Psoas muscle (tissue), 8 donors: ENCODE measurements at places on chromosomes 7 and 10. TPM values are rescaled to one million over a fixed set of nuclear protein-coding genes. Genes with fewer than 3 reads are reported as not detected.

MPP7 gene
- total RNA-seq, result 12.5 TPM

IFIT3 gene
- total RNA-seq, result 6.1 TPM

HECW1 gene
- total RNA-seq, result 0.93 TPM

MYOF gene
- total RNA-seq, result 4.6 TPM

MSMB gene
- total RNA-seq, result not detected

UPK3BL2 gene
- total RNA-seq, result 2.5 TPM

CYP2C8 gene
- 0.38 TPM for total RNA-seq

TEX47 gene
- not detected for total RNA-seq

FAM25G gene
- total RNA-seq, result not detected

- no peak for DNase-seq
- H3K27me3 ChIP-seq, result no peaks in the 10 kb centered on the region
- no peaks in the 10 kb centered on the region for H3K4me1 ChIP-seq
- no peak overlapping the region for H3K4me3 ChIP-seq
- no peak overlapping the region for H3K27ac ChIP-seq
Observed at GRCh38 chr7:108307194-108307593, 149.0 kb downstream of the NRCAM start.

DNA sequence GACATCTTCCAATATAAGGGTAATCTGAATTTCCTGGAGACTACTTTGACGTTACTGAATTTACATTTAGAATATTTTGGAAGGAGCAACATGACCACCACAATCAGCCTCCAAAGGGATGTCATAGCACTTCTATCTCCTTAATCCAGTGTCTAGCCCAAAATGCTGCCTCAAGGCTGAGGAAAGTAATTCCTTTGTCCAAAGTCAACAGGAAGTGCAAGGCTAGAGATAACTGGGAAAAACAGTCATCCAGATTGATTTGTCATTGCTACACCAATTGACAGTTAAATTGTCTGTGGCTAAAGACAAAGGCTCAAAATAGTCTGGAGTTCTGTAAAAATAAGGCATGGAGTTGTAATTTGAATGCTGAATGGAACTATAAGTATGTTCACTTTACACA, 3.9 kb upstream of the TFPI2 start:
- no peaks in the 10 kb centered on the region for H3K36me3 ChIP-seq
- DNase-seq, result no peak
- H3K4me3 ChIP-seq, result no peak overlapping the region
- H3K4me1 ChIP-seq, result no peaks in the 10 kb centered on the region
- H3K27me3 ChIP-seq, result peaks cover 14% of the 10 kb centered on the region
- no peak overlapping the region for H3K27ac ChIP-seq

- H3K27ac ChIP-seq, result no peak overlapping the region
- no peaks in the 10 kb centered on the region for H3K36me3 ChIP-seq
- no peak for DNase-seq
- H3K4me3 ChIP-seq, result no peak overlapping the region
- no peaks in the 10 kb centered on the region for H3K4me1 ChIP-seq
- H3K27me3 ChIP-seq, result no peaks in the 10 kb centered on the region
Observed at GRCh38 chr10:36808625-36809362, 316.6 kb upstream of the ANKRD30A start.

DNA sequence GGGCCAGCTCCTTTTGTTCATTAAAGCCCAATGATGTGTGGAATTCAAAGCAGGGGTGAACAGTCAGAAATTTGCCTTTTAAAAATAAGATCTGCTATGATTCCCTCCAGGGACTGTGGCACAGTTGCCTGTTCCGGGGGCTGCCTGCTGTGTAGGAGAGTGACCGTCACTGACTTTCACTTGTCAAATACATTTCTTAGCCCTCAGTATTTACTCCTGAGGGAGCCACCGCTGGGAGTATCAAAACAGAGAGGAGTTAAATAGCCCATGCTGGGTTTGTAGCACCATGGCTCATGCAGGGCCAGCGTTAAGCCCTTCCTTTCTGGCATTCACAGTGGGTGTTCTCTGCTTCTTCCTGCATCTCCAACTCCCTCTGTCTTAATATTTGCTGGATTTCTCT, 897.8 kb downstream of the SORCS3 start:
- no peak for DNase-seq
- no peaks in the 10 kb centered on the region for H3K36me3 ChIP-seq
- no peak overlapping the region for H3K4me3 ChIP-seq
- no peaks in the 10 kb centered on the region for H3K27me3 ChIP-seq

- DNase-seq, result no peak
- no peaks in the 10 kb centered on the region for H3K4me1 ChIP-seq
- no peak overlapping the region for H3K27ac ChIP-seq
- H3K36me3 ChIP-seq, result no peaks in the 10 kb centered on the region
- H3K27me3 ChIP-seq, result peaks cover 10% of the 10 kb centered on the region
Observed at GRCh38 chr7:20795881-20796280, 9.2 kb upstream of the SP8 start.

DNA sequence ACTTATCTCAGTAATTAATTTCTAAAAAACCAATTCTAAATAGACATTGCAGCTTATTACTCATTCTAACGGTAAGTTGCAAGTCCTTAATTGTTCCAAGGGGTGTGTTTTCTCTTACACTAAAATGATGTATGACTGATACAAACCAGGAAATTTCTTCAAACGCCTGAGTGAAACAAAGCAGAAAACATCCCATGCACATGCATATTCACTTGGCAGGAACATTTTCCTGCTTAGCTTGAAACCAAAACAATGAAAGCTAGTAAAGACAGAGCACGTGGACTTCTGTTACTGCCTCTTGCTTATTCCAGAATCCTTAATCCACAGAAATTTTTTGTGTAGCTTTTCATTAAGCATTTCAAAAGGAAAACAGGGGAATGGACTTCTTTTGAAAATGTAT, 187.7 kb downstream of the MTERF1 start:
- no peaks in the 10 kb centered on the region for H3K36me3 ChIP-seq
- no peaks in the 10 kb centered on the region for H3K27me3 ChIP-seq
- no peaks in the 10 kb centered on the region for H3K4me1 ChIP-seq

DNA sequence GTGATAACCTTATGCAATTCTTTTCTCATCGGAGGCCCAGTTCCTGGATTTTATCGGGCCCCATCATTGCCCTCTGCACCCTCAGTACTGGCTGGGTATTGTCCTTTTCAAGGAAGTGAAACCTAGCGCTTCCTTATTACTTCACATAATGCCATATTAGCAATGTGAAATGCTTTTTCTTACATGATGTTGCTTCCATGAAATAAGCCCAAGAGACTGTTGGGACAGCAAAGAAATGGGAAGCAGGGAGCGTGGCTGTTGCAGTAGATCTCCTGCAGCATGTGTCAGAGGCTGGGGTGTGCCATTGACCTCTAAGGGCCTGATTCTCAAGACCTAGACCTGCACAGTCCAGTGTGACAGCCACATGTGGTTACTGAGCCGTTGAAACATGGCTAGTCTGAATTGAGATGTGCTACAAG, 8.1 kb downstream of the CHN2 start:
- no peaks in the 10 kb centered on the region for H3K36me3 ChIP-seq
- DNase-seq, result peak; percentile 12
- H3K4me1 ChIP-seq, result no peaks in the 10 kb centered on the region
- H3K27me3 ChIP-seq, result no peaks in the 10 kb centered on the region
- no peak overlapping the region for H3K4me3 ChIP-seq

DNA sequence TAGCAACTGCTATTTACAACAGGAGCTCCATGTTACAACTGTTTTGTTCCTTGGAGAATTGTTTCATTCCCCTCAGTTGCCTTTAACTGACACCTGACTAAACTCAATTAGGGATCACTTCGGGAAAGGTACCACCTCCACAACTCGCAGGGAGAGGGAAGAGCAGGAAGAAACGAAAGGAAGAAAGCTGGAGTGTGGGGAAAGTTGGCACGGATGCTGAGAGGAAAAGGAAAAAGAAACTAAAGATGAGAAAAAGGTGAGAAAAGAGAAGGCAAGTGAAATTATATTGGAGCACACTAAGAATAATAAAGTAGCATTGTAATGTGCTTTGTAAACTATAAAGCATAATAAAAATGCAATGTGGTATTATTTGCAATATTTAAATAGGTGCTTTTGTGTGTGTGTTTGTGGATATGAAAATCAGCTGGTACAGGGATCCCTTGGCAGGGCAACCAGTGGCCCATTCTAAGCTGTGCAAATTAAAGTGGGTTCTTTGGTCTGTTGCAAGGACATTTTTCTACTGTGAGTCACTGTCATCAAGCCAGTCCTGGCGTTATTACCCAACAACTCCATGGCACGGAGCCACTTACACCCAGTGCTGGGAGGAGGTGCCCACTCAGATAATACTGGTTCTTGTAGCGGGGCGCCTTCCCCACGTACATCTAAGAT, 45.9 kb downstream of the HIPK2 start:
- H3K36me3 ChIP-seq, result no peaks in the 10 kb centered on the region
- no peaks in the 10 kb centered on the region for H3K27me3 ChIP-seq
- H3K27ac ChIP-seq, result peak overlapping the region; percentile 89
- peaks cover 79% of the 10 kb centered on the region for H3K4me1 ChIP-seq
- peak overlapping the region; percentile 32 for H3K4me3 ChIP-seq
- peak; percentile 94 for DNase-seq
